HT1080 (cell line): ENCODE measurements at places on chromosomes 2 and 18.
A peak's percentile ranks its signal among the peaks of the same experiment; 100 is the strongest.

GRCh38 chr18:8696749-8697211, 8.6 kb upstream of the MTCL1 start:
- DNase-seq = peak; percentile 67

GRCh38 chr2:106642679-106643078, 155.5 kb downstream of the CD8B2 start:
- no peak for DNase-seq

DNA sequence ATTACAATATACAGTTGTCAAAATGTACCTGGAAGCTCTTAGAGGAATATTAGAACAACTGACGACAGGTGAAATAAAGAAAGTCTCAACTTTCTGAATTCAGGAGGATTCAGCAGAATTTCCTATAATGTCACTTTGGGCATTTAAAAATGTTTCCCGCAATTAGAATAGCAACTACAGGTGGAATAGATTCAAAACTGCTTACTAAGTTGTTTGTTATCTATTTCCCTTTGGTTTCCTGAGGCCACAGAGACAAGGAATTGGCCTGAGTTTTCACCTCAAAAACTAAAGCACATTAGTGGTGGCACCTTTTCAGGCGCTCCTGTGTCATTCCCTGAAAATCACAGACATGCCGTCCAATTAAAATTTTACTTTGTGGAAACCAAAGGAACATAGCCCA, 729.2 kb upstream of the FANCL start:
- no peak for DNase-seq

GRCh38 chr2:224281374-224281773, 120.5 kb downstream of the FAM124B start:
- DNase-seq = no peak

DNA sequence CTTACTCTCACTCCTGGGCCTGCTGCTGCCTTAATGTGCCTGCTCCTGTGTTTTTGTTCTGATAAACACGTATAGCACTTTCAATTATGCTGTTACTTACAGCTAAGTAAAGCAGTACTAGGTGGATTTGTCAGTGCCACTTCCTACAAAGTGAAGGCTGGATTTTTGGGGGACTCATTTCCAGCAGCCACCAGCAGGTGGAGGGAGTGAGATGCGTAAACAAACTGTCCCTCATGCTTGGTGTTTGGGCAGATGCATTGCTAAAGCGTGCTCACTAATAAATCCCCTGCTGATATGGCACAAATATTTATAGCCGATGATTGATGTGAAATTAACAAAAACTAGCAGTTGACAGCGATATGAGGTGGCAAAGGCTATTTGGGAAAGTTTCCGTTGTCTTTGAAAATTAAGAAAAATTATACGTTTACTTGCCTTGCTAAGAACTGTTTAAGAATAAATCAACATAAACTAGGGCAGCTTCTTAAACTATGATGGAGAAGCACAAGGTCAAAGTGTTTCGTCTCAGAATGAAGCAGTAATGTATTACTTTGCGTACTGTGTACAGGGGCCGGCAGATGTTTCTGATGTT, 101.7 kb downstream of the AGAP1 start:
- DNase-seq = peak; percentile 69

DNA sequence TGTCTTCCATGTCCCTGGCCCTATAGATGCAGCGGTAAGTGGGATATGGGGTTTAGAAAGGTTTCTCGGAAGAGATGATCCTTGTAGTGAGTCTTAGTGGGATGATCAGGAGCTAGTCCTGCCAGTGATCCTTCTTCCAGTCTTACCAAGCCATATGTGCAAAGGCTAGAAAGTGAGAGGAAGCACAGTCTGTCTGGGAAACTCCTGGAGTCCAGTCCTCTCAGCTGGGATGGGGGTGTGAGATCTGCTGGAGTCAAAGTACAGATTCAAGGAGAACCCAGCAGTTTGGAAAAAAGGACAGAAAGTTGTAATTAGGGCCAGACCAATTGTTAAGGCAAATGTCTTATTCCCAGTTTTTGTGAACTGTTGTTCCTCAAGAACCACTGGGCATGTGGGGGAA, 83.3 kb downstream of the LIMS1 start:
- no peak for DNase-seq

DNA sequence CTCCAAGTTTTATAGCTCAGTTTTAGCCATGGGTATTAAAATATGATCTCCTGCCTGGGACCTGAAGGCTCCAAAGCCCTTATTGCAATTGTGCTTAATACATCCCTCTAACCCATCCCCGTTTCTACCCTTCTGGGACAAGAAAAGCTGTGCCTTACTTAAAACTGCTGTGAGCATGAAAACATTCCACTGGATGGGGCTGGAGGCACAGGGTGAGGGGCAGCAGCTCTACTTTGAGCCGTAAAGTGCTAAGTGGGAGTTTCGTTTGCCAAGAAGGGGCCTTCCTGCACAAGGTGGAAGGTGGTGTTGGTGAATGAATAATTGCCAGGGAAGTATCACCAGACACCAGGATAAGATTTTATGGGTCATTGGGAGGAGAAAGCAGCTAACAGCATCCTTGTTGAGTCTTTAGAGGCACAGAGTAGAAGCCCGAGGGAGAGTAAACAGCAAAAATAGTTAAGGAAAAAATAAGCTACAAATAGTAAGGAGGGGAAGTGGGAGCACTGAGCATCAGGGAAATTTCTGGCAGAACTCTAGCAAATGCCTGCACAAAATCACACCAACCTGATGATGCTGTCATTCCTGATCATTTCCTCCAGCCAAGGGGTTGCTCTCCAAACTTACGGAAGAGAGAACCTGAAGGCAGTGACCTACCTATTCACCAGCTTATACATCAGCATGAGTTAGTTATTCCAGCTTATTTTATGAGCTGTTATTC, 218.4 kb downstream of the MREG start:
- DNase-seq = no peak

- DNase-seq = no peak
Observed at GRCh38 chr2:33503002-33503401, 26.6 kb downstream of the RASGRP3 start.

- no peak for DNase-seq
Observed at GRCh38 chr2:128354161-128354560, 35.5 kb upstream of the HS6ST1 start.

- DNase-seq = no peak
Observed at GRCh38 chr2:118994172-118994700, 52.2 kb downstream of the MARCO start.

DNA sequence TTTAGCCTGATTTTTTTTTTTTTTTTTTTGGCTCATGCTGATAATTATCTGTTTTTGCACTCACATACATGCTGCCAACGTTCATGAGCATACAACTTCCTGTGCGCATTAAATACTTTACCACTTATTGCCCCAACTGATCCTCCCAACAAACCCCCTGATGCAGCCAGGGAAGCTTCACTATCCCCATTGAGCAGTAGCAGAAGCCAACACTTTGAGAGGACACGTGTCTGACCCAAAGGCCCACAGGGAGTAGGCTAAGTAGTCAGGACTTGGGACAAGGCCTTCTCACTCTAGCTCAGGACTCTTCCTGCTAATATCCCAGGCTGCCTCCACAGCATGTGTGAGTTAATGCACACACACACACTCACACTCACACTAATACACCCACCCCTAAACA, 36.2 kb upstream of the MAT2A start:
- DNase-seq = no peak

- no peak for DNase-seq
Observed at GRCh38 chr2:6750411-6751158, 115.1 kb downstream of the CMPK2 start.

DNA sequence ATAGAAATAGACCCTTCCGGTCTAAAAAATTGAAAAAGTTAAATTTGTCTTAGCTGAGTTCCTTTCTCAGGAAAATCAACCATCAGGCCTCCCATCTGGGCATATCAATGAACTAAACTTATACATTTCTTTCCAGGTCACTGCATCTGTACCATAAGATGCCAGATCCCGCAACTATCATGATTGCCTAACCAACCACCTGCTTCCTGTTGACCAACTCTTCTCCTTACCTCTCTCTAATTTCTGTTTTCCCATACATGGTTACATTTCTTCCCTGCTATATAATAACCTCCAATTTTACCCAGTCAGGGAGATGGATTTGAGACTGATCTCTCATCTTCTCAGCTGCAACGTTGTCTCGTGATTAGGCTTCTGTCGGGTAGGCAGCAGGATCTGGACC, 228.7 kb downstream of the FSIP2 start:
- no peak for DNase-seq

- no peak for DNase-seq
Observed at GRCh38 chr18:31590570-31590969, 1.1 kb upstream of the TTR start.

DNA sequence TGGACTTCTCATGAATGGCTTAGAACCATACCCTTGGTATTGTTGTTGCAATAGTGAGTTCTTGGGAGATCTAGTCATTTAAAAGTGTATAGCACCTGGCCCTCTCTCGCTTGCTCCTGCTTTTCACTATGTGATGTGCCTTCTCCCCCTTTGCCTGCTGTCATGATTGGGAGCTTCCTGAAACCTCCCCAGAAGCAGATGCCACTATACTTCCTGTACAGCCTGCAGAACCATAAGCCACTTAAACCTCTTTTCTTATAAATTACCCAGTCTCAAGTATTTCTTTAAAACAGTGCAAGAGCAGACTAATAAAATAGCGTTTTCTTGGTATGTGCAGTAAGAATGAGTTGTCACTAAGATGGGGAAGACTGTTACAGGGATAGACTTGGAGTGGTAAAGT, 31.6 kb downstream of the BAZ2B start:
- DNase-seq = no peak

DNA sequence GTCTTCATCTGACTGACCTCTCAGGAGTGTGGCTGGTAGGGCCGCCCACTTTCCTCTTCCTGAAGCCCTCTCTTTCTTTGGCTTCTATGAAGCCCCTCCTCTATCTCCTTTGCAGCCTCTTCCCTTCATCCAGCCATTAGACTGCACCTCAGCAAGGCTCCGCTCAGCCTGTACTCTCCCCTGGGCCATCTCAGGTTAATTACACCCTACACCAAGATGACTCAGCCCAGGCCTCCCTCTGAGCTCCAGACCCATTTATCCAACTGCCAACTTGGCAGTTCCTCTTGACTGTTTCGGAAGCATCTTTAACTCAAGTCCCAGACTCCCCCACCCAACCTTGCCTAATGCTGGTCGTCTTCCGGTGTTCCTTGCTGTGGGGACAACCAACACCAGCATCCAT, 5.8 kb upstream of the WNT6 start:
- DNase-seq = peak; percentile 62

DNA sequence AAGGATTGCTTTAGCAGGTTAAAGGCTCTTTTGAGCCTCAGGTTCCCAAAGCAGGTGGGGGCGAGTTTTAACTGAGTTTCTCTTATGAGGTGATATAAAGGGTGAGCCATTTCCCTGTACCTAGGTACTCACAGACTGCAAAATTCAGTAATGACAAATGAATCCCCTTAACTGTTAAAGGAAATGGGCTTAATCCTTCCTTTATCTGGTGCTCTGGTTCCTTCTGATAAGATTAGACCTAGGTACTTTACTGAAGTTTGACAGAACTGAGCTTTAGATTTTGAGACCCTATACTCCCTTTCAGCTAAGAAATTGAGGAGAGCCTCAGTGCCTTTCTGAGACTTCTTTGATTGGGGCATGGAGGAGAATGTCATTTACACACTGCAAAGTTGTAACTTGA, 42.6 kb downstream of the STK17B start:
- DNase-seq = no peak

DNA sequence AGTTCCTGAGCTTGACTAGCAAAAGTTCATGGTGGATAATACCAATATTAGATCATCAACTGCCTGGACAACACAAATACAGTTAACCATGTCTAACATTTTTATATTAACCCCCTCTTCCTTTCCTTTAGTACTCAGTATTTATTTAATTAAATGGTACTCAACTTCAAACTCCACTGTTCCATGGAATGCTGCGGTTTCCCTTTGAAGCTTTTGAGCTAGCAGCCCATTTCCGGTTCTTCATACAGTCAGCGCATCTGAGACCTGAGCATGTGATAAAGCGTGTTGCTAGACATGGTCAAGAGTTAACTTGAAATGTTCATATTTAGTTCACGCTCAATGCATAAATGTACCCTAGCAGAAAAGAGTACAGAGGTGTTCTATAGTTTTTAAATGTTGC, 278.4 kb downstream of the ALPK2 start:
- DNase-seq = peak; percentile 72

- DNase-seq = no peak
Observed at GRCh38 chr2:26072925-26073768, 39.3 kb downstream of the RAB10 start.

DNA sequence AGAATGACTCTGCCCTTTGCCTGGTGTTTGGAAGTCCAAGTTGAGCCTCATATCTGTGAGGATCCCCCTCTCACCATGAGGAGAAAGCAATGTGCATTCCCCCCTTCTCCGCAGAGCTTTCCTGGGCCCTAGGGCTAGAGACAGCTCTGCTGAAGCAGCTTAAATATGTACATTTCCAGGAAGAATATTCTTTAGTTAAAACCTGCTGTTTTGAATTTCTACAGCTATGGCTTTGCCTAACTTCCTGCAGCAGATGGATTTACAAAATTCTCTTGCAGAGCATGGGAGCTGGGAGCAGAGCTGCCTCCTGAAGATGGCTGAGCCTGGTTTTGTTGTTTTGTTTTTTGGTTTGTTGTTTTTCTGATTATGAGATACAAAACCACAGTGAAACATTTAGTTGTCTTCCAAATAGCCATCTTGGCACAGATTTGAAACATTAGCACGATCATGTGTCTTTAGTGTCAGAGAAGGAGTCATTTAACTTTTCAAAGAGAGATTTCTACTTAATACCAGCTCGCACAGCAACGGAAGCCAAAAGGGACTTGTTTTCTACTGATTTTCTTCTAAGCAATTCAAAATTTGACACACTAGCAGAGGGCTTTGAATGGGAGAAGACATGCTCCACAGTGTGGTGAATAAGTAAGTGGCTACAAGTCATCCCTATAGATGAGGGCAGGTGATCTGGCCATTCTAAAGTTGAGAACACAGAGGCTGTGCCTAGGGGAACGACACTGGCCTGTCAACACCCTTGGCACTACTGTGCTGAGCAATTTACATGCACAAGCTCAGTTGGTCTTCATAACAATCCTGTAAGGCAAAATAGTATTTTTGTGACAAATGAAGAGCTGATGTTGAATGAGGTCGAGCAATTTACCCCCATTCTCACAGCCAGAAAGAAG, 222.6 kb downstream of the MREG start:
- no peak for DNase-seq

DNA sequence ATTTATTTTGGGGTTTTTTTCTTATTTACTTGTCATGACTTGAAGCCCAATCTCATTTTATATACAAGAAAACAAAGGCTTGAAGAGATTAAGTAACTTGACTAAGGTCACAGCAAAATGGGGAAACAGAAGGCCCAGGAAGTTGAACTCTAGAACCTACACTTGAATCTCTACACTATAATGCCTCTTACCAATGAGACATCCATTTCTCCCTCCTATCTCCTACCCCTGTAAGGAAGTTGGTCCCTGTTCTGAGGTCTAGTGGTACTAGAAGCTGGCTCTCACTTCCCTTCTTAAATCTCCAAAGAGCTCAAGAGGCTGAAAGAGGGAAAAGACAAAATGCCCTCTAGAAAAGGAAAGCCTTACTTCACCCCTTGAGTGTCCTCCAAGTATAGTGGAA, 25.5 kb upstream of the IHH start:
- DNase-seq = no peak
